ENCODE measurements at places on chromosomes 3 and 15.

DNA sequence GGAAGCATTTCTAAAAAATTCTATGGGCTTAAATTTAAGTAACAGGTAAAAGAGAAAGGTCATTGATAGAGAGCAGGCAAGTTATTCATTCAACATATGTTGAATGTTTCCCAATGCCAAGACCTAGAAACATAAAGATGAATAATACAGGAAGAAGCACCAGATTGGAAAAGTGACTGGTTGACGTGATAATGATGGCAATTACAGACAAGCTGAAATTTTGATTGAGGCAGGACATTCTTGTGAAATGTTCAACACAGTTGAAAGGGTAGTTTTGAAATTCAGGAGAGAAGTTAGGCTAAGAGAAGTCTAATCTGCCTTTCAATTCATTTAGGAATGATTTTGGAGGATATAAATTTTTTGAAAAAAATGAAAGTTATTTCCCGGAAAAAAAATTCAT, 536.3 kb upstream of the NAALADL2 start:
- DNase-seq = no peak

DNA sequence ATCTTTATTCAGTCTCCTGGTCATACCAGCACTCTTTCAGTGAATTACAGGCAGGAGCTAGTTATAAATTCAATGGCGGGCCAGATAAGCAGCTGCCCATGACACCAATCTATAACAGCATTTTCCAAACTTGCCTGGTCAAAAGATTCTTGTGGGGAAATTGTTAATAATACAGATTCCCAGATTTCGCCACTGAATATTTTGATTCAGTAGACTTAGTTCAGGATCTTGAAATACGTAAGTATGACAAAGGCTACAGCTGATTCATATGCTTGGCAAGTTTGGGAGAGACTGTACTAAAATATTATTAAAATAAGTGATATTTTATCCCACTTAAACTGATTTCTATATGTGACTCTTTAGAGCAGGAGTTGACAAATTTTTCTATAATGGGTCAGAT, 119.3 kb downstream of the TMCO5A start:
- no peak for DNase-seq

DNA sequence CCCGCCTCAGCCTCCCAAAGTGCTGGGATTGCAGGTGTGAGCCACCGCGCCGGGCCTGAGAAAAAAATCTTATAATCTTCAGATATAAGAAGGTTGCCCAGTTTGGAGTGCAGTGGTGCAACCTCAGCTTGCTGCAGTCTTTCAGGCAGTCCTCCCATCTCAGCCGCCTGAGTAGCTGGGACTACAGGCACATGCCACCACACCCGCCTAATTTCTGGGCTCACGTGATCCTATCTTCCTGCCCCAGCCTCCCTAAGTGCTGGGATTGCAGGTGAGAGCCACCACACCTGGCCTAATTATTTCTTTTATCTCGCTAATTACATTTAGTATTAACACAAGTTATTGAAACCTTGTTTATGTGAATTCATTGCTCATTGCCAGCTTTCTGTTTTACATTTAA, 13.5 kb downstream of the PAK2 start:
- no peak for DNase-seq

DNA sequence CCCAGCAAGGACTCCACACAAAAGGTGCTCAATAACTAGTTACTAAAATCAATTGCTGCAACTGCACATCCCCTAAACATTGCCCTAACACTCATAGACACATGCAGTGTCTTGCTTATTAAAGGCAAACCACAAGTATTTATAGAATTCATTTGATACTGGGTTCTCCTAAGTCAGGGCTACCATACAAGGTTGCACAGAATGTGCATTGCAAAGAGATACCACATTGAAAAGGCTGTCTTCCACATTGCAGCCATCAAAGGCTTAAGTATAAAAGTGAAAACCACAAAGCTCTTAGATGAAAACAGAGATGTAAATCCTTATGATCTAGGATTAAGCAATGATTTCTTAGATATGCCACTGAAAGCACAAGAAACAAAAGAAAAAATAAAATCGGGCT, 33.6 kb upstream of the TOPAZ1 start:
- no peak for DNase-seq

DNA sequence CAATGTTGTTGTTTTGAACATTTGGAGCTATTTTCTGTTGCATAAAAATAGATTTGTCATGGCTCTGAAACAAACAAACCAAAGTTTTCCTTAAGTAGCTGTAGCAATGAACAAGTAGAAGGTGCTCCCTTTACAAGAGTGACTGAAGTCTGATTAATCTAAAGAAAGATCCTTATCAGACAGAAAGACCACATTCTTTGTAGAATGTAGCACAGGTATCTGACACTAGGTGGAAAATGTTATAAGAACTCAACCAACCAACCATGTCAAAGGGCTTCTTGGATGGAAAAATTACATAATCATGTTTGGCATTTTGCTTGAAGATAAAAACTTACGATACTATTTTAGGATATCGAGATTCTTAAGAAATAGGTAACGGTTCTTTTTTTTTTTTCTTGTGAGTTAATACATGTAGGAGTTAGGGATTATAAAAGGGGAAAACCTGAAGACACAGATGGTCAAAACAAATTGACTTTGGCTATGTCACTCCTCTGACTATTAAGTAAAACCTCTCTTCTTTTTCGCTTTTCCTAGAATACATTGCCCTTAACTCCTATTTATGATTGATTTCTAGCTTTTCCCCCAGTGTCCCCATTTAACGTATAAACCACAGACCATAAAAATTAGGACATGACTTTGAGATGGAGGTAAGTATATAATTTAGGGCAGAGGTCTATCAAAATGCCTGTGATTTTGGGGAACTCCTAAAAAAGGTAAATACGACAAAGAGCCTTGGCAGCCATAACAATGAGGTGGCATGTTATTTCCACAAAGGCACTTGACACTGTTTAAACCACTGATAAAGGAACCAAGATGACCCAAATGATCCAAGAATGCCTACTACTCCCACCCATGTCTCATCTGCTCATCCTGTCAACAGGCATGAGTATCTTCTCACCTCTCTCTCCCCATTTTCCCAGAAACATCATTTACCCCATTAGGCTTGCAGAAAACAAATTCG, 72.0 kb downstream of the CCR4 start:
- no peak for DNase-seq

- DNase-seq = no peak
These were observed 22.4 kb downstream of the MCTP2 start for GRCh38 chr15:94253742-94254141.

DNA sequence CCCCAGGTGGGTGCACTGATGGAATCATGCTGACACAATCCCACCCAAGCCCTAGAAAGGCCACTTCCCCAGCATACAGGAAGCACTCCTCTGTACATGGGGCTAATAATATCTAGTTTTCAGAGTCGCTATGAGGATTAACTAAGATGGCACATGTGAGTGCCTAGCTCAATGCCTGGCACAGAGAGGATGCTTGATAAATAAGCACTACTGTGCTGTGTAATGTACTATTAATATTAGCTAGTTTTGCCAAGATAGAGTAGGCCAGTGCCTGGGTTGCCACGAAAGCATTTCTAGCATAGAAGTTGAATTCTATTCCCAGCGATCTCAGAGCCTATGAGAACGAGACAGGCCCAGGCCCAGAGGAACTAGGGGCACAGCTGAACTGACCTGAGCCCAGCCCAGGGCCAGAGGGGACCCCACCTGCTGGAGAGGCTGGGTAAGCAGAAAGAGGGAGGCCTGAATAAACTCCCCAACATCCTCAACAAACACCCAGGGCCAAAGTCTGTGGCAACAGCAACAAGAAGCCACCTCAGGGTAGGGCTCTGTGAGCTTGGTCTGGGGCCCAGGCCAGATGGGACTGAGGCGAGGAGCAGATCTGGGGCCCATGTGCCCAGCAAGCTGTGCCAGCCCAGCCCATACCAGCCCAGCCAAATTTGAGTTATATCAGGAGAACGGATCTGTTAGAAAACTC, 7.6 kb upstream of the SEMA7A start:
- no peak for DNase-seq

GRCh38 chr3:12947504-12948369, 106.4 kb upstream of the RPL32 start:
- no peak for DNase-seq

GRCh38 chr15:89835176-89835564, 20.5 kb upstream of the ANPEP start:
- DNase-seq = no peak

DNA sequence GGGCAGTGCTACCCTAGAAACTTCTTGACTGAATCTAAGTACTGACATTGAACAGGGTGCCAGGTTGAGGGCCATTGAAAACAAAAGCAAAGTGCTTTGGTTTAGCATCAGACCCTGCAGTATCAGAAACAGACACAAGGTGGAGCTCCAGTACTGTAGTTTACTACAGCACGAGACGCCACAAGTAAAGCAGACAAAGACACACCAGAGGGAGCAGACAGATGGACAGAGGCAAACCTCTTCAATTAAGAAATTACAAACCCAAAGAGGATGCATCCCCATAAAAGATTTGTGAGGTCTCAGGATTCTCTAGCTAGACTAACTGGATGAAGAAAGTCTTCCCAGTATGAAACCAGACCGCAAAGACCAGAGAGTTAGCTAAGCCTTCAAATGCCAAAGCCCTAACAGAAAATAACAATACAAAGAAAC, 16.6 kb downstream of the TOP2B start:
- DNase-seq = no peak

DNA sequence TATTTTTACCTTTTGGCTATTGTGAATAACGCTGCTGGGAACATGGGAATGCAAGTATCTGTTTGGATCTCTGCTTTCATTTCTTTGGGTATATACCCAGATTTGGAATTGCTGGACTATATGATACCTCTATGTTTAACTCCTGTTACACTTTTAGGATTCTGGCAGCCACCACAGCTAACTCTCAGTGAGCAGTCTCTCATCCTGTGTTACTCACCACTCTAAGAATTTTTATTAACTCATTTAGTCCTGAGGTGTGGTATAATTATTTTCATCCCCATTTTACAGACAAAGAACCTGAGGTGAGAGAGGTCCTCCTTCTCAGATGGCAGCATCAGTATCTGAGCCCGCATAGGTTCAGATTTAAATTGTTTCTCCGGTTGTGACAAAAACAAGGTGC, 1.1 kb downstream of the SPATA12 start:
- DNase-seq = no peak

DNA sequence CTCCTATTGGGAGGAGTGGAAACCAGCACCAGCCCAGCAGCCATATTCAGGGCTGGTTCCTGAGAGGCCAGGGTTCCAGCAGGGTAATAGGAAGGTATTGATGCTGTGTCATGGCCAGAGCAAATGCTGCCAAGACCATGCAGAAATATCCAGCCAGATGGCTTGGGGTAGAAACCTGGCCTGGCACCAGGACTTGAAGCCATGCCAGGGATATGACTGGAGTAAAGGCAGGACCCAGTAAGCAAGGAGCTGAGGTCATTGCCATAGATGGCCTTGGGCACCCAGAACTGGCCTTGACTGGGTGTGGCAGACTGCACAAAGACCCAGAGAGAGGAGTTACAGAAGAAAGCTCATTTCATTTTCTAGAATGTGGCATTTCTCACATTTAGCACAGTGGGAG, 257.6 kb upstream of the GOLGA6L4 start:
- DNase-seq = no peak

- DNase-seq = no peak
These were observed 268.7 kb upstream of the ARRDC4 start for GRCh38 chr15:97691799-97692198.

GRCh38 chr15:73753250-73754130, at the start of gene INSYN1:
TSS of gene INSYN1 (minus strand) at chr15:73753351. CDS start at chr15:73751130, 2,221 bp downstream.
- no peak for DNase-seq

Measured in ascending aorta (tissue), 2 donors.